T-helper 1 cell (primary cell): ENCODE measurements at places on chromosomes 5 and 9.

- DNase-seq: no peak
Measured at GRCh38 chr9:82939451-82939850, 123.5 kb downstream of the RASEF start.

GRCh38 chr5:123037104-123037418, 536 bp upstream of the PPIC start:
- no peak for DNase-seq

DNA sequence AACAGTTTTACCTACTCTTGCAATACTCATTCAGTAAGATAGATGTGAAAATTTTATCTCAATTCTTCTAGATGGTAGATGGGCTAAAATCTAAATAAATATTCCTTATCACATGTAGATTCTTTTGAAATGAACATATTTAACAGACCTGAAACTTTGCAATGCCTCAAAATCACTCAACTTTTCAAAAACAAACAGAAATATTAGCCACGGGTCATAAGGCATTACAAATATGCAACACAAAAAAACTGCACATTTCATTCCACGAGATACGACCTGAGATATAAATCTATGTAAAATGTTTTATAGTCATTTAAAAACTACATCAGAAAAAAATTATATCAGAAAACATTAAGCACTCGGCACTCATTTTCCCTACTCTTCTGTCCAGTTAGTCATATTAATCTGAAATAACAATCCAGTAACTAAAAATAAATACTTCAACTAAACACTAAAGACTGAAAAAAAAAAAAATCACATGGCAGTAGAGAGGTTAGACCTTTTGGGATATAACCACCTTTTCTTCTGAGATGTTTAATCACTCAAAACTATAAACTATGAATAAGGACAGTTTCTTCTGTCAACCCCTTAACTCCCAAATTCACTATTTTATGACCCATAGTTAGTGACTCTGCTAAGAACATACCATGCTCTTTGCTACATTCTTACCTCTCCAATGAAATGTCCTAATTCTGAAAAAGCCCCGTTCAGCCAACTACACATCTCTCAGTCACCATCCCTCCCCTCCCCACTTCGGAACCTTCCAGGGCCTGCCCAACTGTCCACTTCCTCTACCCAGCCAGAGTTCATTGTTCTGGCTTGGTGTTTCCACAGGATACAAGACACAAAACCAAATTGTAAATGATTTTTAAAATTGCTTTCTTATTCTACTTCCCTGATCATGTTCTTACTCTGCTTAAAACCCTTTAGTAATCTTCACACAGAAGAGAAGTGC, 6.4 kb downstream of the HOMER1 start:
- DNase-seq: no peak

GRCh38 chr9:13868336-13868735, 445.6 kb downstream of the NFIB start:
- no peak for DNase-seq

DNA sequence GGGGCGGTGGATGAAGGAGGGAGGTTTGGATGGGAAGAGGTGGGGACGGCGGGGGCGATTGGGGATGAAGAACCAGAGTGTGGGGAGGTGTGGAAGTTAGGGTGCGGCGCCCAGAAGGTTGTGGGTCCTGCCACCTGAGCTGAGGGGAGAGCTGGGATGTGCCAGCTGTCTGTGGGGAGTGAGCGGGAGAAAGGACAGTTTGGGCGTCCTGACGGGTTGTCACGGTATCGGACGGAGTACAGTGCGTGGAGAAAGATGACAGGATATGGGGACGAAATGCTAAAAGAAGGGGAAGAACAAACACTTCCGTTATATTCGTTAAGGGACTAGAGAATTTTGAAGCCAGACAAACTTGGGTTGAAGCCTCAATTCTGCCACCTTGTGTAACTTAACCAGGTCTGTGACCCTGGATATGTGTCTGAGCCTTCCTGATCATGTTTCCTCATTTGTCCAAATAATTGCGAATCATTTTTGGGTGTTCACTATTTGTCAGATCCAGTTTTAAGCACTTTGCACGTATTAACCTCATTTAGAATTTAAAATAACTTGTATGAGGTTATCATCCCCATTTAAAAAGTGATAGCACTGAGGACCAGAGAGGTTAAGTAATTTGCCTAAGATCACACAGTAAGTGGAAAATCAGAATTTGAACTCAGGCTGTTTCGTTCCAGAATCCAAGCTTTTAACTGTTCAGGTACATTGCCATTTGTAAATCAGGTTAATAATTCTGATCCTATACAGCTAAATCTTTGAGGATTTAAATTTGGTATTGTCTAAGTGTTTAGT, 689 bp downstream of the CNTRL start:
- DNase-seq: no peak

DNA sequence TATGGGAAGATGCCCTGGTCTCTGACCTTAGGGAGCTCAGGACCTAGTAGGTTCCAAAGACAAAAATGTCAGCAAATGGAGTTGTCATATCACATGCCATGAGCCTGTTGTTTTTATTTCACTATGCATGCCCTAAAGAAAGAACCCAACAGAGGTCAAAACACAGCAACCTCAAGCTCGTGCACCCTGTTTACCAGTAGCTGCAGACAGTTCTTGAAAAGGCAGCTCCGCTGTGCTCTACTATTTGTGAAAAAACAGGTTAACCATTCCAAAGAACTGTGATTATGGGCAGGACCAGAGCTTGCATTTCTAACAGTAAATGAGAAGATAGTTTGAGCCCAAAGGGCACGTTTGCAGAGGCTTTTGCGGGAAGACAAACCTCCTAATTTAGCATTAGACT, 22.8 kb downstream of the ITK start:
- DNase-seq: no peak

- no peak for DNase-seq
Measured at GRCh38 chr5:50863534-50864170, 197.2 kb downstream of the PARP8 start.

- no peak for DNase-seq
Measured at GRCh38 chr5:158026304-158027031, 167.5 kb upstream of the CLINT1 start.

- DNase-seq: no peak
Measured at GRCh38 chr5:138763037-138763778, 10.0 kb downstream of the CTNNA1 start.

DNA sequence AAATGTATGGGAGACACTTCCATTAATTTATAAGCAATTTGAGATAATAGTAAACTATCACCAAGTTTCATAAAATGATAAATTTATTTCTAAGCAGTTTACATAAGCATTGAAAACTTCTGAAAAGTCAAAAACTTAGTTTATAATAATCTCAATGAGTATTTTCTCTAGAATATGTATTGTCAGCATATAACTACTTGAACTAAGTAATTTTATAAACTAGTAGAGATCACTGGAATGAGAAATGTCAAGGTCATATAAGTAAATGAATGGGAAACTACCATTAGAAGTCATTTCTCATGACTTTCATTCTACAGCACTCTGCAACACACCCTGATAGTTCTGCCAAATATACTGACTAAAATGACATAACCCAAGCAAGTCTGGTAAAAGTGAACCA, 3.4 kb downstream of the TBCA start:
- DNase-seq: no peak

DNA sequence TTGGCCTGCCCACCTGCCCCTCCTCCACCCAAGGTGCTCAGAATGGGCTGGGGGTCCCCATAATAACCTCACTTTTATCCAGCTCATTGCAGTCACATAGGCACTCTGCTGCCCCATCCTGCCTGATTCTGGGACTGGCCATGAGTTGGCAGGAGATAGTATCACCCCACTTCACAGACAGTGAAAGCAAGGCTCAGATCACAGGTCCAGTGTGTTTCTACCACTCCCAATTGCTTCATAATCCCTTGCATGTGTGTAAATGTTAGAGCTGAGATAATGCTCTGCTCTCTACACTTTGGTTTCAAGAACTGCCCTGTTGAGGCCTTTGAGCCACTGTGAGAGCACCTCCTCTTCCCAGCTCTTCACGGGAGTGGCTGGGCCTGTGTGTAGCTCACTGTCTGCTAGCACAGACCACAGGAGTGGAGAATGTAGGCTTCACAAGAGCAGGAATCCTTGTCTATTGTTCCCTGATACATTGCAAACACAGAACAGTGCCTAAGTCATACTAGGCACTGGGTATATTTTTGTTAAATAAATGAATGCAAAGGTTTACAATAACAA, 8.4 kb downstream of the PCYOX1L start:
- DNase-seq: no peak

GRCh38 chr9:74255489-74255984, 241.6 kb upstream of the RORB start:
- DNase-seq: no peak

GRCh38 chr5:143501310-143502044, 98.0 kb upstream of the NR3C1 start:
- DNase-seq: no peak

- no peak for DNase-seq
Measured at GRCh38 chr5:56154732-56155484, 78.2 kb downstream of the ANKRD55 start.

DNA sequence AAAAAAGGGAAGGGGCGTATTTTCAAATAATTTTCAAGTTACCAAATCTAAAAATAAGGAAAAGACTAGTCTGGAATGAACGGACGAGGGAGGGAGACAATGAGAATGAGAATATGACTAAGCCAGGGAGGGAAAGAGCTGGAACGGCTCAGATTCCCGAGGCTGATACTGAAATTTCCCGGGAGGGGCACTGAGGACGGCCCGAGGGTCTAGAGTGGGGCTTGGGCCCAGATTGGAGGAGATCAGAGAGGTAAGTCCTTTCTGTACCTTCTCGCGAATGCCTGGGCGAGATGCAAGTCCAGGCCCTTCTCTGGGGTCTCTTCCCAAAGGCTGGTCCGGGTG, 3.4 kb upstream of the CCIN start:
- no peak for DNase-seq
